ENCODE measurements at places on chromosomes 12 and 14.

DNA sequence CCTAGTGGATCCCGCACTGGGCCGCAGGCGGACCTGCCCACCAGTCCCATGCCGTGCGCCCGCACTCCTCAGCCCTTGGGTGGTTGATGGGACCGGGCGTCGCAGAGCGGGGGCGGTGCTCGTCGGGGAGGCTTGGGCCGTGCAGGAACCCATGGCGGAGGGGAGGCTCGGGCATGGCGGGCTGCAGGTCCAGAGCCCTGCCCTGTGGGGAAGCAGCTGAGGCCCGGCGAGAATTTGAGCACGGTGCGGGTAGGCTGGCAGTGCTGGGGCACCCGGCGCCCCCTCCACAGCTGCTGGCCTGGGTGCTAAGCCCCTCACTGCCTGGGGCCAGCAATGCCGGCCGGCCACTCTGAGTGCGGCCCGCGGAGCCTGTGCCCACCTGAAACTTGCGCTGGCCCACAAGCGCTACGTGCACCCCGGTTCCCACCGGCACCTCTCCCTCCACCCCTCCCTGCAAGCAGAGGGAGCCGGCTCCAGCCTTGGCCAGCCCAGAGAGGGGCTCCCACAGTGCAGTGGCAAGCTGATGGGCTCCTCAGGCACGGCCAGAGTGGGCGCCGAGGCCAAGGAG lies 100.8 kb downstream of the PLEKHA5 start:
- no peak for DNase-seq

DNA sequence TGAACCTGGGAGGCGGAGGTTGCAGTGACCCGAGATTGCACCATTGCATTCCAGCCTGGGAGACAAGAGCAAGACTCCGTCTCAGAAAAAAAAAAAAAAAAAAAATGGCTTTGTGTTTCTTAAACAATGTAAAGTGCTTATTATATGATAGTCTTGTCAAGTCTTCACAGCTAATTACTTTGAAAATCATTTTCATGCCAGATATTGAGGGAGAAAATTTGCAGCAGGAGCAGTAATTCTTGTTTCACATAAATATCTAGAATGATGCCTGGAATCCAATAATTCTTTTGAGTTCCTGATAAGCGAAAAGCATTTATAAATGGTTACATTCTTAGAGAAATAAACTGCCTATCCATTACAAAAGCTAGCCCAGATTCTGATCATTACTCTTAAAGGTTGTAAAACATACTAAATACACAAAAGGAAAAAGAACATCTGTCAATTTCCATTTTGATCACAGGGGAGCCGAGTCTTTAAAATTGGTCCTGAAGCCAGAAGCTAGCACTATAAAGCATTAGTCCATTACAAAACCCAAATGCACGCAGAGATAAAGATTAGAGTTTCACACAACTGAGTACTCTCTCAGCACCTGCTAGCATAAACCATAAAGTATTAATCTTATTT lies 50.3 kb downstream of the IFT81 start:
- DNase-seq, result no peak

DNA sequence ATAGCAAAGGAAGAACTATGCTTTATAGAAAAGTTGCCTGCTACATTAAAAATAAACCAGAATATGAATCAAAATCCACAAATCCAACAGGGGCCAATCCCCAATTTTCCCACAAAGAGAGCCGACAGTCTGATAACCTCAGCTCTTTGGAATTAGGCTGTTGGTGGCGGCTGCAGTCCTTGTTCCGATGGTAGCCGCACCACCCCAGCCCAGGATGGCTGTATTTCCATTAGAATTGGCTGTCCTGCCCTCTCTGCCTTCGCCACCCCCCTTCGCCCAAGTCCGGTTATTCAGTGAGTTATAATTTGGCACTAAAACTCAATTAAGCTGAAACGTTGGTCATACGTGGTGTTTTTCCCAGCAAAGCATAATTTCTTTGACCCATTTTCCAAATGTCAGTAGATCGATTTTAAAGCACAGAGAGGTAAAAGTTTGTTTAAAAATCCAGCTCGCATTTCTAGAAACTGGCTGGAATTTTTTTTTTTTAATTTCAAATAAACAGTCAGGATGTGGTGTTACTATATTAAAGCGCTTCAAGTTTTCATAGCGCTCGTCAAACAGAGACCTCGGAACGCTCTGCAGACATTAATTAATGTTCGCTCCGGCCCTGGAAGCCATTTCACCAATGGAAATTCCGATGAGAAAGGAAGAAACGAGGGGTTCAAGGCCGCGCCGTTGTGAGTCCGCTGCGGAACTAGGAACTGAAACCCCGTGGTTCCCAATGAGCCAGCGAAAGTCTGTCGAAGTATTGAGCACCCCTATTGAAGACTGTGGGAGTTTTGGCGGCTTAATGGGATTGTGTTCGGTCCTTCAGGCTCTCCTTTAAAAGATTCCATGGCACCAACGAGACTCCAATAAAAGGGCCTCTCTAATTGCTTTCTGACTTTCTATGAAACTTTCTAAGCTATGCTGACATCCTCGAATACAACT lies 104.8 kb upstream of the DIO3 start:
- no peak for DNase-seq

DNA sequence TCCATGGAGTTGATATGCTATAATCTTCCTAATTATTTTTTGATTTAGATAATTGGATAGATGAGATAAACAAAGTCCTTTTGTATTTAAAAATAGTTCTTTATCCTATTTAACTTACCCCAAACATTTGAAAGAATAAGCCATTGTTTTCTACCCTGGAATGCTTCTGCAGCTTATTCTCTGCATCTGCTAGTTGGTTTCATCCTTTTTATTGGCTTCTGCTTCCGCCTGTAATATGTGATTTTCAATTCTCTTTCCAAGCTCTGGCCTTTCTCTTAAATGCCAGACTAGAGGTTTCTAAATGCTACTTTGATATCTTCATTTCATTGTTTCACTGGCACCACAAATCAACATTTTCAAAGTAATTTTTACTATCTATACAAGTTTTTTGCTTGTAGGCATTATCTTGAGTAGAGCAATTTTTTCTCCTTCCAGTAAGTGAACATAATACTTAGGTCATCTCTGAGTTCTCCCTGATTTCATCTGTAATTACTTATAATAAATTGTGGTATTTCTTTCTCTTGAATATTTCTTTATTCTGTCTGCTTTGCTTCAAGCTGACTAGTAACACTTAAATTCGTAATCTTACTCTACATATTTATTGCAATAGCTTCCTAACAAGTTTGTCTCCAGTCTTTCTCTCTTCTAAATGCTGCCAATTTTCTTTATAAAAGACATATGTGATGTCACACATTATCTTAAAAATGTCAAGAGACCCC lies 958.4 kb downstream of the SLC6A15 start:
- no peak for DNase-seq

GRCh38 chr14:53391631-53392285 lies 238.6 kb upstream of the DDHD1 start:
- DNase-seq, result no peak

- DNase-seq, result no peak
These were observed 47.5 kb downstream of the GSC start for GRCh38 chr14:94722397-94722796.

GRCh38 chr12:64522316-64522715 lies 70.4 kb downstream of the TBK1 start:
- no peak for DNase-seq

DNA sequence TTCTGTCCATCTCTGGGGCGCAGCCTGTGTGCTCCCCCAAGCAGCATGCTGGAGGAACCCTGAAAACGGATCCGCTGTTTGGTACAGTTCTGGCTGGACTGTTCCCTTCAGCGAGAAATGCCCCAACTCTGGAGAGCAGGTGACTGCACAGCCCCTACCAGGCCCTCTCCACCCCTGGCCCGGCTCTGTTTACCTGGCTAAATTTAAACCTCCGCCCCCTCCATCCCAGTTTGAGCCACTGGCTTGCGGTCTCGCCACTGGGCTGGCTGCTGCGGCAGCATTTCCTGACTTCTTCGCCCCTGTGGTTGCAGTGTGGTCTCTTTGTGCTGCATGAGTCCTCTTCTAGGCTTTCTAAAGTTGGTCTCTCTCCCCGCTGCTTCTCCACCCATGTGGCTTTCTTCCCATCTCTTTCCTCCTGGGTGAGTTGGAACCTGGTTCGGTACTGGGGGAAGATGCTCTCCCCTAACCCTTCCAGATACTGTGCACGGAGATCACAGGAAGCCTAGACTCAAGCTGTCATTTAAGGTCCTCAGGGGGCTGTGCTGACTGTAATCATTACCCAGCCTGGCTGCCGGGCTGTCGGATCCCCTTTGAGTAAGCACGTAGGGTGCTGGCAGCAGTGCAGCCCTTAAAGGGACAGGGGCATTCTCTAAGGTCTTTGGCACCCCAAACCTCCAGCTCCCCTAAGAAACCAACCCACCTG lies 60.6 kb downstream of the FBXL14 start:
- no peak for DNase-seq

DNA sequence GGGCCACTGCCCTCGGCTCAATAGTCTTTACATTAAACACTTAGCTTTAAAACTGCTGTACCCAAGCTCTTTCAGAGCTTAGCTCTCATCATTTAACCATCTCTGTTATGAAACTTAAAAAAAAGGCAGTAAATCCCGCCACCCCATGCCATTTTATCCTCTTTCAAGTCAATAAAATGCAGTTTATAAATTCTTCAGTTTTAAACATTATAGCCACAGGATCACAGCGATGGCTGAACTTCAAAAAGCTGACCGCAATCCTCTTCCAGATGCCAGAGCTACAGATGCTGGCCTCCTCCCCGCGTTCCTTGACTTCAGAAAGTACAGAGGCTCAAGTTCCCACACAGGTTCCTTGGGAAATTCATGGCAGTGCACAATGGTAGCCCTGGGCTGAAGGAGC lies 4.2 kb downstream of the OR10G3 start:
- DNase-seq, result no peak

DNA sequence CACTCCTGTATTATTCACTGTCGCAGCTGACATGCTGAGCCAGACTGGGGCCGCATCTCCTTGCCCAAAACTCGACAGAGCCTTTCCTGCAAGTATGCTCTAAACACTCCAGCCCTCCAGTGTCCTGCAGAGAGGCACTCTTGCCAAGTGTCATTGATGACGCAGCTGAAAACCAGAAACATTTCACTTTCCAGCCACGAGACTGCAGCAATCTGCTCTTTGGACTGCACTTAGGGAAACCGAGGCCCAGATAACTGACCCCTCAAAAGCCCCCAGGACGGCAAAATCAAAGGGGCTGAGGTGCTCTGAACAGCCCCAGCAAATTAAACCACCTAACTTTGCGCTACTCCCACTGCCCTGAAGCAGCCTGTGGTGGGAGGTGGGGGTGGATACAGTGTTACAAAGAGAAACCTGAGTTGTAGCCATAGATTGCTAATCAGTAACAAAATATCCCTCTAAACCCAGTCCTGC lies 2.6 kb downstream of the CCDC85C start:
- DNase-seq, result peak; percentile 49

GRCh38 chr12:1633459-1633858 lies 4.4 kb downstream of the WNT5B start:
- DNase-seq, result no peak

DNA sequence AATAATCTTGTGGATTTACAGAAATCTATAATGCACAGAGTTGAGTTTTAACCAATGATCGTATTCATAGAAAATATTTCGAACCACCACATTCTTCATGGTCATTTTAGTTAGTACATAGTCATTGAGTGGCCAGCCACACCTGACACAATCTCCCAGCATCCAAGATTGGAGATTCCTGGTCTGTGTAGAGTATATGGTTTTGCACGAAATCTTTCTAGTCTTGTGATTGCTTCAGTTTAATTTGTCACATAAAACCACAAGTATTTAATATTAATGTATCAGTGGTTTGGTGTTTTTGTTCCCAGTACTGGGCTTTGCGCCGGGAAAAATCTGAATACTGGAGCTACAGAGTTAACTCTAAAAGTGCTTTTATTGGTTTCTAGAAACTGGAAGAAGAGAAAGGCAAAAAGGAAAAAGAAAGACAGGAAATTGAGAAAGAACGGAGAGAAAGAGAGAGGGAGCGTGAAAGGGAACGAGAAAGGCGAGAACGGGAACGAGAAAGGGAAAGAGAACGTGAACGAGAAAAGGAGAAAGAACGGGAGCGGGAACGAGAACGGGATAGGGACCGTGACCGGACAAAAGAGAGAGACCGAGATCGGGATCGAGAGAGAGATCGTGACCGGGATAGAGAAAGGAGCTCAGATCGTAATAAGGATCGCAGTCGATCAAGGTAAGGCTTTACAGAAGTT lies 33.4 kb upstream of the PSEN1 start:
- DNase-seq, result no peak

DNA sequence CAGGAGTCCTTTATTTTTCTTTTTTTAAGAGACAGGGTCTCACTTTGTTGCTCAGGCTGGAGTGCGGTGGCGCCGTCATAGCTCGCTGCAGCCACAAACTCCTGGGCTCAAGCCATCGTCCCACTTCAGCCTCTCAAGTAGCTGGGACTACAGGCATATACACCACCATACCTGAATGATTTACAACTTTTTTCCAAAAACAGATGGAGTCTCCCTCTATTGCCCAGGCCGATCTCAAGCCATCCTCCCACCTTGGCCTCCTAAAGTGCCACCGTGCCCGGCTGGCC lies 205.1 kb downstream of the TSPAN9 start:
- no peak for DNase-seq

DNA sequence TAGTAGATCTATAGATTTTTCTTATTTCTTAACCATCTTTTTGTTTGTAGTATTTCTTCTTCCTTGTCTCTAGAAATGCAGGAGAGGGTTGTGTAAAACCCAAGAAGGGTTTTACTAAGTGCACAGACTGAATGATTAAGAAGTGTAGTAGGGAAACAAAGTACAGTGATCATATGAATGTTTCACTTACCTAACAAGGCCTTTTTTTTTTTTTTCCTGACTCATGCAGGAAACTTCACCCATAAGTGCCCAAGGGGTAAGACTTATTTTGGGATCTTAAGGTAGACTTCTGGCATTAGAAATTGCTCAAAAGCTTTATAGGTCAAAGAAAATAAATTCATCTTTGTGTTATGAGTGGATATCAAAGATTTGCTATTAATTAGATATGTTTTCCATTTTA lies 10.2 kb downstream of the SCN8A start:
- no peak for DNase-seq

- DNase-seq, result no peak
These were observed 77.7 kb upstream of the MED13L start for GRCh38 chr12:116354950-116355783.

GRCh38 chr14:42929806-42930480 lies 1323.3 kb downstream of the LRFN5 start:
- DNase-seq, result no peak

DNA sequence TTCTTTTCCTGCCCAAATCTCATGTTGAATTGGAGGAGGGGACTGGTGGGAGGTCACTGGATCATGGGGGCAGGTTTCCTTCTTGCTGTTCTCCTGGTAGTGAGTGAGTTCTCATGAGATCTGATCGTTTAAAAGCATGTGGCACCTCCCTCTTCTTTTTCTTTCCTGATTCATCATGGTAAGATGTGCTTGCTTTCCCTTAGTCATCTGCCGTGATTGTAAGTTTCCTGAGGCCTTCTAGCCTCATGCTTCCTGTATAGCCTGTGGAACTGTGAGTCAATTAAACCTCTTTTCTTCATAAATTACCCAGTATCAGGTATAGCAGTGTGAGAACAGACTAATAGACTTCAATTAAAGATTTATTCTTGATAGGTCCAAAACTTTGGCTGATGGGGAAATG lies 83.5 kb downstream of the CAND1 start:
- no peak for DNase-seq
